ENCODE measurements at places on chromosomes 5 and 9. TPM values are rescaled to one million over a fixed set of nuclear protein-coding genes. Genes with fewer than 3 reads are reported as not detected.

CNTRL gene
- total RNA-seq: 4.7 TPM

TAF1L gene
- total RNA-seq: not detected

MYMK gene
- not detected for total RNA-seq

ST8SIA4 gene
- total RNA-seq: 4.1 TPM

ECM2 gene
- 39.1 TPM for total RNA-seq

LCN9 gene
- total RNA-seq: not detected

PCDHB8 gene
- 1.1 TPM for total RNA-seq

NRG2 gene
- 0.05 TPM for total RNA-seq

PCDHB15 gene
- 1.6 TPM for total RNA-seq

C5orf34 gene
- 2.1 TPM for total RNA-seq

ARID3C gene
- total RNA-seq: 0.34 TPM

SLC4A9 gene
- not detected for total RNA-seq

FBXO10 gene
- total RNA-seq: 5.2 TPM

NEUROG1 gene
- total RNA-seq: not detected

RASGRF2 gene
- total RNA-seq: 0.56 TPM

GSN gene
- 739 TPM for total RNA-seq

TAS2R1 gene
- total RNA-seq: not detected

DBN1 gene
- total RNA-seq: 86.3 TPM

EIF4E1B gene
- not detected for total RNA-seq

CDKN2A gene
- 19.5 TPM for total RNA-seq

NKD2 gene
- total RNA-seq: 13.9 TPM

MLANA gene
- not detected for total RNA-seq

ARHGEF39 gene
- 0.19 TPM for total RNA-seq

PDE6A gene
- total RNA-seq: not detected

CAPSL gene
- total RNA-seq: not detected

ZNG1E gene
- 16.3 TPM for total RNA-seq

PRDM9 gene
- not detected for total RNA-seq

ACER2 gene
- total RNA-seq: 10.5 TPM

SPATA31A3 gene
- total RNA-seq: not detected

EFCAB9 gene
- not detected for total RNA-seq

MEIKIN gene
- not detected for total RNA-seq

GPRIN1 gene
- 2.2 TPM for total RNA-seq

LECT2 gene
- total RNA-seq: not detected

CDC20B gene
- not detected for total RNA-seq

SPATA31C1 gene
- total RNA-seq: not detected

CDC25C gene
- total RNA-seq: 0.83 TPM

SLC6A3 gene
- total RNA-seq: not detected

NUTM2G gene
- total RNA-seq: not detected

KCNT1 gene
- total RNA-seq: not detected

RANBP17 gene
- total RNA-seq: 2.9 TPM

BAAT gene
- total RNA-seq: 0.06 TPM

EHMT1 gene
- total RNA-seq: 29.5 TPM

BTNL8 gene
- total RNA-seq: not detected

CDH10 gene
- not detected for total RNA-seq

ITGA2 gene
- total RNA-seq: 5.2 TPM

STPG3 gene
- not detected for total RNA-seq

SPATA6L gene
- total RNA-seq: not detected

HTR1A gene
- not detected for total RNA-seq

CEP72 gene
- 1.1 TPM for total RNA-seq

SLC6A7 gene
- not detected for total RNA-seq

Data from cardiac ventricle fibroblast (primary cell).